ENCODE measurements at places on chromosomes 16 and 17.

DNA sequence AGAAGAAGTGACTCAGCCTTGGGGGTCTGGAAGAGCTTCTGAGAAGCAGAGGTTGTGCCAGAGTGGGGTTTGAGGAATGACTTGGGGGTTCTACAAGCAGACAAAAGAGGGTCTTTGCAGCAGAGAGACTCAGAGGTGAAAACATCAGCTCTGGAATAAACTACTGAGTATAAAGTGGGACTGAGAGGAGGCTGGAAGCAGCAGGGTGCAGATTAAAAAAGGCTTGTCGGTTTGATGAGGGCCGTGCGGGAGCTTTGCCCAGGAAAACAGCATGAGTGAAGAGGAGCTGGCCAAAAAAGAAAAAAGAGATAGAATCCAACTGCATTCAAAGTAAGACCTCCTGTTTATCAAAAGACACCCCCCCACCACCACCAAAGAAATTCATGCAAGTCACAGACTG, 13.1 kb upstream of the ACE start:
- DNase-seq = no peak

DNA sequence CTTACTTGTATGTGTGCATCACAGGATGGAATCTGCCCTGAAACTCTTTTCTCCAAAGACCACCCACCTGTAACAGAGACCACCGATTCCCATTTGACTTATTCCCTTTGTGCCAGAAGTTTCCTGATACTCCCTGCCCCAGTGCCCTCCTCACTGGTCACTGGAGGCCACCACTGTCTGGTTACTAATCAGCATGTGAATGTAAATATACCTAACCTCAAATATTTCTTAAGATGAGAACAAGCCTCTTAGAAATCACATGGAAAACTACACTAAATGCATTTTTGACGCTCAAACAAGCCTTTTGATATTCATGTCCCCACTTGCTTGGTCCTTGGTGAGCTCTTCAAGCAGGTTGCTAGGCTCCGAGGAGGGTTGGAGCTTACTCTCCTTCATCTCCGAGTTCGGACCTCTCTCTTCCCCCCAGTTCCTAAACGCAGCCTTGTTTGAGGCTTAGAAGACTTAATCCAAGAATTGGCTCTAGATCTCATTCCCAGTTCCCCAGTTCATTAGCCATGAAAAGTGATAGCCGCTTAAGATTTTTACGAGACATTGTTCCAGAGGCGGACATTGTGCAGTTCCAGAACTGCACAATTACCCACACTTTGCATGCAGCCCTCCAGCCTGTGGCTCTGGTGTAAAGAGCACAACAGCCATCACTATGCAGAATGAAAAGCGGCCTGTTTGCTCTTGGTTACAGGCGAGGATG, 579.2 kb upstream of the PSMD7 start:
- DNase-seq = no peak

DNA sequence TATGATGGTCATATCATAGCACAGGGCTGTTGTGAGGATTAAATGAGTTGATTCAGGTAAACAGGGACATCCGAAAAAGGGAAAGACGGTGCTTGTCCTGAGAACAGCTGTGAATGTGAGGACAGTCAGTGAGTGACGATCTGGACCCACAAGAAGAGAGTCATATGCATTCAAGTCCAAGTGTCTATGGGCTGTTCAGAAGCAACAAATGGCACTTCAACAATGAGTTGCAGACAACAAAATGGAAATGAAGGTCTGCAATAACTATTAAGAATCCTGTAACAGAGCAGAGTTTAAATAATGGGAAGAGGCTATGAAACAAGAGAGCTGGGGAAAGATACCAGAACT, 100.3 kb downstream of the ADCY9 start:
- DNase-seq = no peak

DNA sequence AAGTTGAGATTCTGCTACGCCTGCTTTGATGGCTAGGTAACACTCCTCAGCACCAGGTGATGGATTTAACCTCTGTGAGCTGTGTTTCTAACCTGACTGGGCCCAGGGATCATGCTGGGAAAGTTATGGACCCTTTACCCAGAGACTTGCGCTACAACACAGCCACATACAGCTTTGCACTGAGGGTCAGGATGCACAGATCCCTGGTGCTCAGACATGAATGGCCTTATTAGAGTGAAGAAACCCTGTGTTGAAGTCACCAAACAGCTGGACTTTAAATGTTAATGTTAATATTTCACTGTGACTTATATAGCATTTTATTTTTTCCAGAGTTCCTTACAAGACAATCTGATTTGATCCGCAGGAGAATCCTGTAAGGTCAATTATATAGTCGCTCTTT, 114.3 kb downstream of the MSI2 start:
- no peak for DNase-seq

- DNase-seq = no peak
These were observed at the start of gene PHLPP2 for GRCh38 chr16:71724320-71724751. TSS of gene PHLPP2 (minus strand) at chr16:71724701. CDS start at chr16:71714795, 9,906 bp downstream.

DNA sequence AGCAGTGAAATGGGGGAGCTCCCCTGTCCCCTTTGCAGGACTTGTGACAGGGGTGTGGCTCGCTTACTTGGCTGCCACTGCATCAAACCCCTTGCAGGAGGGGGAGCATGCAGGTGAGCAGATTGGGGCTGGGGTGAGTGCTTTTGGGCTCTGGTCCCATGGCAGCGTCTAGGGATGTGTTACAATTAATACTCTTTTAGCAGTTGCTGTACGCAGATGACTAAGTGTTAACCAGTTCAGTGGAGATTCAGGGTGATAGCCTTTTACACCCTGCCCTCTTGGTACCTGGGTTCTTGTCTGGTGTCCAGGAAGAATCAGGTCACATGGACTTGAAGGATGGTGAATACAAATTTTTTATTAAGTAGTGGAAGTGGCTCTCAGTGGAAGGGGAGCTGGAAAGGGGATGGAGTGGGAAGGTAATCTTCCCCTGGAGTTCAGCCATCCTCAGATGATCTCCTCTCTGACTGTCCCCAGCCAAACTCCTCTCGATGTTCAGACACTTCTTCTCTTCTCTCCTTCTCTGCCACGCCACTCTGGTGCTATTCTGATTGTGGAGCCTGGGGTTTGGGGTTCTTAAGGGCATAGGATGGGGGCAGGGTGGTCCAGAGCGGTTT, 100.1 kb downstream of the MARF1 start:
- no peak for DNase-seq

GRCh38 chr17:63646488-63646806, 24.2 kb downstream of the MAP3K3 start:
- DNase-seq = no peak
